Fibroblast of lung (primary cell): ENCODE measurements at places on chromosomes 1 and 21. TPM values are rescaled to one million over a fixed set of nuclear protein-coding genes. Genes with fewer than 3 reads are reported as not detected.

SH2D2A gene
- not detected in 2 replicates for total RNA-seq

ALPL gene
- total RNA-seq: 1.5 and 3.6 TPM in 2 replicates

DNA sequence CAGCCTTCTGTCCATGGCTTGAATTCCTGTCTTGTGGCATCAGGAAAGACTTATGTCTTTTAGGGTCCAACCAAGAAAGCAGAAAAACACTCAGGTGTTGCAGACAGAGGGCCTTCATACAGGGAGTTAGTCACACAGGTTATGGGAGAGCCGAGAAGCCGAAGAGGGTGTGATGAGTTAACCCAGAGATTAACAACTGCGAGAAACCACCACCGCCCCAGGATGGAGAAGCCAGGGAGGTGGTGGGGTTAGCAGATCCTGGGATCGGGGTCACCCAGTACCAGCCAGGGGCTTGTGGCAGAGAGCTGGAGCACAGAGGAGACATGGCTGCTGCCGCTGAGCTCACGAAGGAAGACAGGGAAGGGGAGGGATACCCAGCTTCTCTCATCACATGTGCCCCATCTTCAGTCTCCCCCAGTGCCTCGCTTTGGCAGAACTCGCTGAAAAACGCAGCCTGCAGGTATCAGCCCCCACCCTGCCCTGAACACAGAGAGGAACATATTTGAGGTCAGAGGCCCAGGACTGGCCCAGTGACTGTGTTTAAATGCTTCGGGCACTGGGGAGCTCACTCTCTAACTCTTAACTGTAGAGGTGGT, 58.7 kb downstream of the RUNX3 start:
- H3K4me1 ChIP-seq: no peaks in the 10 kb centered on the region
- peaks cover 8% of the 10 kb centered on the region for H3K27me3 ChIP-seq
- H3K27ac ChIP-seq: no peak overlapping the region
- no peaks in the 10 kb centered on the region for H3K36me3 ChIP-seq
- no peak overlapping the region for H3K4me3 ChIP-seq

- peaks cover 4% of the 10 kb centered on the region for H3K27me3 ChIP-seq
- DNase-seq: peak; percentile 65
- no peak overlapping the region for H3K4me3 ChIP-seq
- no peaks in the 10 kb centered on the region for H3K36me3 ChIP-seq
These were observed 65.3 kb downstream of the ZNF697 start for GRCh38 chr1:119582801-119583200.

DNA sequence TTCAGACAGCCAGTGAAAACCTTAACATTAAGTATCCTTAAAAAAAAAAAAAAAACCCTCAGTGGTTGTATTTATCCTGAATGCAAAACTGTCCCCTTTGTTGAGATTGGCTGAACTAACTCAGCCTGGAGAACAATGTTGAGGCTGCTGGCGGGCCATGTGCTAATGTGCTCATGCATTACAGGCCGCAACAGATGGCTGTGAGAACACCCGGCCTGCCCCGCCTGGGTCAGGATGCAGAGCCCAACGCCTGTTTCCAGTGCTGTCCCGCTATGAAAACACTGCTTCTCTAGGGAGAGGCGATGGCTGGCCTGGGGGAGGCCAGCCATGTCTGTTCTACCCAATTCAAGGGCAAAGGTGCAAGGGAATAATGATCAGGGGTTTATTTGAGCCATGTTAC, 13.8 kb downstream of the OLIG2 start:
- H3K27me3 ChIP-seq: peaks cover 2% of the 10 kb centered on the region
- H3K27ac ChIP-seq: no peak overlapping the region
- DNase-seq: no peak
- no peak overlapping the region for H3K4me3 ChIP-seq

- H3K27ac ChIP-seq: no peak overlapping the region
- no peaks in the 10 kb centered on the region for H3K36me3 ChIP-seq
- no peak for DNase-seq
- H3K4me1 ChIP-seq: no peaks in the 10 kb centered on the region
These were observed 912.6 kb downstream of the TTLL7 start for GRCh38 chr1:83086346-83086745.

DNA sequence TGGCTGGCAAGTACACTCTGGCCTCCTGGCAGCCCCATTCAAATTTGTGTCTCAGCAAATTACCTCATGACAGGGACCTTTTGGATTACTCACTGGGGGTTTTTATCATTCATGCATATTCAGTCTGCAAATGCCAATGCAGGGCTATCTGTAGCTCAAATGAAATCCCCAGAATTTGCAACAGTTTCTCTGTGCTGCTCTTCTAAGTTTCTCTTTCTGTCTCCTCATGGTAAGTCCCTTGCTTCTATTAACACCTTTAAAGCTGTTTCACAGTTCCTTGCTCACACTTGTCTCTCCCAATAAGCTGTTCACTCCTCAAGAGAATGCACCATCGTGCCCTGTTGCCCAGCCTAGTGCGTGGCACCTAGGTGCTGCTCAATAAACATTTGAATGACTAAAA, 3.3 kb upstream of the FAM78B start:
- H3K4me3 ChIP-seq: no peak overlapping the region
- H3K27me3 ChIP-seq: peaks cover 9% of the 10 kb centered on the region
- no peak for DNase-seq

GRCh38 chr21:44892536-44893277, 19.2 kb upstream of the PTTG1IP start:
- H3K27ac ChIP-seq: no peak overlapping the region
- no peak overlapping the region for H3K4me3 ChIP-seq
- no peak for DNase-seq
- no peaks in the 10 kb centered on the region for H3K4me1 ChIP-seq

GRCh38 chr1:24319962-24320361, 805 bp downstream of the GRHL3 start:
- no peaks in the 10 kb centered on the region for H3K4me1 ChIP-seq
- DNase-seq: no peak
- no peaks in the 10 kb centered on the region for H3K36me3 ChIP-seq
- peaks cover 54% of the 10 kb centered on the region for H3K27me3 ChIP-seq
- no peak overlapping the region for H3K4me3 ChIP-seq

GRCh38 chr1:21216835-21217811, 40.4 kb upstream of the EIF4G3 start:
- no peak overlapping the region for H3K27ac ChIP-seq
- H3K36me3 ChIP-seq: peaks cover 29% of the 10 kb centered on the region
- no peaks in the 10 kb centered on the region for H3K27me3 ChIP-seq
- no peak overlapping the region for H3K4me3 ChIP-seq

DNA sequence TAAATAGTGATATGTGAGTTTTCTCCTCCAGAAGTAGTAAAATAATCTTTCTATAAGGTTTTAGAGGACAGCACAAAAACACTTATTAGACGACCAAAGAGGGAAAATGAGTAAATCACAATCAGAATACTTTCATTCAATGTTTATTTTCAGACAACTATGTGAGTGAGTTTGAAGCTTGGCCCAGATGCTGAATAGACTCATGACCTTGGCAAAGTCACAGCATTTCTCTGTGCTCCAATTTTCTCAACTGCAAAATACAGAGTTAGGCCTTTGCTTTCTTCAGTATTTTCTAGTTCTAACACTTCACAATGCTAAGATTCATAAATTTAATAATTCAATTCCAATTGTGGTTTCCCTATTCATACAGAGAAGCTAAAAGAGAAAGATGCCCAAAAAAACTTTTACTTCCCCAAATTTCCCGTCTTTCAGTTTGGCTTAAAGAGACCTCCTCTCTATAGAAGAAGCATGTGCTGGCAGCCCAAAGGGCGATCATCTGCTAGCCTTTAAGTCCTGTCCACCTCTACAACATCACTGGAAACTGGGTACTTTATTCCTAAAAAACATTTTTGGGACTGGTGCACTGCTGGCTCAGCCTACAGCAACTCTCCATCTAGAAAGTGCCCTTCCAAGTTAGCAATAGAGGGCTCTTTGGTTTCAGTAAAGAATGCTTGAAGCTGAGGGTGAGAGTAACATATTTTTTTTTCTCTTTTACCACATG, 116.8 kb upstream of the GORAB start:
- no peak overlapping the region for H3K4me3 ChIP-seq
- no peaks in the 10 kb centered on the region for H3K36me3 ChIP-seq
- H3K27me3 ChIP-seq: no peaks in the 10 kb centered on the region
- H3K27ac ChIP-seq: peak overlapping the region; percentile 44
- peaks cover 10% of the 10 kb centered on the region for H3K4me1 ChIP-seq
- peak; percentile 50 for DNase-seq

DNA sequence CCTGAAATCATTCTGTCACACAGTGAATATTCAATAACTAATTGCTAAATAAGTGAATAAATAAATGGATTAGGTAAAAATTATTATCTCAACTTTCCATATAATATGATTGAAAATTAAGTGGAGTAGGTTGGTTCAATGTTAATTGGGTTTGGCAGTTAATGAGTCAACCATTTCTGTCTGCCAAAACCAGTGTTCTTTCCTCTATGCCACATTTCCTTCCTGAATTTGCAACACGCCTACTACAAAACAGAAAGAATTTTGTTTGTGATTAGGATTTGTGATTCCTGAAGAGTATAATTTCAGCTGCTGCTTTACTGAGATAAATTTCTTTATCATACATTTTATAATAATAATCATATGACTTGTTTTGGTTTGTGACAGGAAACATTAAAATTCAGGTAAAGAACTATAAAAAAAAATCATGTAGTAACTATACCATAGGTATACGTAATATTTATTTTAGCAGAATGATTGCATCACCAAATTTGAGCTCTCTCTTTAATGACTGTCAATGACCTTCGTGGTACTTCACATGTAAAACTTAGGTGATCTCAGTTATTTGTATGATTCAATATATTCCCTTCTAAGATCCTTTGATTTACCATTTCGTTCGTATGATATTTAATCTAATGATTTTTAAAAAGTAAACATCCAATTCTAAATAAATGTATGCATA, 241.3 kb downstream of the KCNT2 start:
- H3K4me1 ChIP-seq: no peaks in the 10 kb centered on the region
- DNase-seq: no peak
- no peaks in the 10 kb centered on the region for H3K27me3 ChIP-seq
- no peaks in the 10 kb centered on the region for H3K36me3 ChIP-seq
- H3K4me3 ChIP-seq: no peak overlapping the region
- H3K27ac ChIP-seq: no peak overlapping the region

DNA sequence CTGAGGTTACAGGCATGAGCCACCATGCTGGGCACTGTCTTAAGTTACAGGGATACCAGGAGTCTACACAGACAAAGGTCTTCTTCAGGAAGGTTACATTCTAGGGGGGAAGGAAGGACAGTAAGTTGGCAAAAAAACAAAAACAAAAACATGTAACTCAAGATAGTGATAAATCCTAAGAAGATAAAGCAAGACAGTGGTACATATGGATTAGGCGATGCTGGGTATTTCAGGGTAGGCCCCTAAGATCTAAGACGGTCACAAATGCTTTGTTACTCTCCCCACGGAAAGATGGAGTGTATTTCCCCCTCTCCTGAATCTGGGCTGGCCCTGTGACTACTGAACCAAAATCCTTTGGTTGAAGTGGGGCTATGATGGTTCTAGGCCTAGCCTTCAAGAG, 8.2 kb downstream of the CLCC1 start:
- no peak overlapping the region for H3K27ac ChIP-seq
- H3K4me1 ChIP-seq: no peaks in the 10 kb centered on the region
- H3K36me3 ChIP-seq: no peaks in the 10 kb centered on the region
- no peak overlapping the region for H3K4me3 ChIP-seq
- no peaks in the 10 kb centered on the region for H3K27me3 ChIP-seq
- DNase-seq: no peak

DNA sequence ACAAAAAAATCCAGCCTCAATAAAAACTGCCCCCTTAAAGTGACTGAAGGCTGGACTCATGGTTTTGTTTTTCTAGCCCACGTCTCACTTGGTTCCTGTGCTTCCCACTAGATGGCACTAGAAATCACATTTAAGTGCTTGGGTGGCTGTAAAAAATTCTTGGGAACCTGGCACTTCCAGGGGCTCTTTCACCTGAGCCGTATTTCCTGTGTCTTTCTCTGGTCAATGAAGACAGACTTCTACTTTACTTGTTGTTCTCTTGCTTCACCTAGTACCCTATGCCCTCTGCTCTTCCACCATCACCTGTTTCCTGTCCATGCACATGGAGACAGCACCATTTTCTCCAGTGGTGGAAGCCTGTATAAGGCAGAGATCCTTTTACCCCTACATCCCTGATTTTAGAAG, 20.0 kb downstream of the METTL13 start:
- H3K27ac ChIP-seq: no peak overlapping the region
- no peak overlapping the region for H3K4me3 ChIP-seq
- DNase-seq: peak; percentile 33
